ENCODE measurements at places on chromosomes 5 and 9.

- DNase-seq = no peak
Observed at GRCh38 chr5:132837868-132838267, 7.4 kb upstream of the SHROOM1 start.

- DNase-seq = no peak
Observed at GRCh38 chr9:74138182-74138581, 359.0 kb upstream of the RORB start.

DNA sequence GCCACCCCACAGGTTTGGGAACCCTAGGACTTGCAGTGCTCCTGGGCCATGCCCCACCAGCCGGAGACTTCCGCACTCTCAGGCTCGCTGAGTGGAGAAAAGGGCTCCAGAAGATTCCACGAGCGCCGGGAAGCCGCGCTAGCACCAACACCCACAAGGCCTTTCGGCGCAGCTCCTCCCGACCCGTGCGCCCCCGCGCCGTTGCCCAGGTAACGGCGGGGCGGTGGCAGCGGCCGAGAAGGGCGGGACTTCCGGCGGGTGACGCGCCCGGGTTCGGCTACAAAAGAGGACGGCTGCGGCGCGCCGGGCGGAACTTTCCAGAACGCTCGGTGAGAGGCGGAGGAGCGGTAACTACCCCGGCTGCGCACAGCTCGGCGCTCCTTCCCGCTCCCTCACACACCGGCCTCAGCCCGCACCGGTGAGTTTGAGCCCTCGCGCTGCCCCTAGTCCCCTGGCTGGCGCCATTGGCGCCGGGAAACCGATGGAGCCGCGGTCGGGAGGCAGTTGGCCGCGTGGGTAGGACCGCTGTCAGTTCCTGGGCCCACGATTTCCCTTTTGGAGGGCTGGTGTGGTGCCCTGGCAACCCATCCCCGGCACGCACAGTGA lies at the start of gene DNAJA1:
TSS of gene DNAJA1 (plus strand) at position 308 of the 606 bp plus-strand sequence. CDS start 1,212 bp downstream, outside the sequence.
- peak; percentile 94 for DNase-seq

DNA sequence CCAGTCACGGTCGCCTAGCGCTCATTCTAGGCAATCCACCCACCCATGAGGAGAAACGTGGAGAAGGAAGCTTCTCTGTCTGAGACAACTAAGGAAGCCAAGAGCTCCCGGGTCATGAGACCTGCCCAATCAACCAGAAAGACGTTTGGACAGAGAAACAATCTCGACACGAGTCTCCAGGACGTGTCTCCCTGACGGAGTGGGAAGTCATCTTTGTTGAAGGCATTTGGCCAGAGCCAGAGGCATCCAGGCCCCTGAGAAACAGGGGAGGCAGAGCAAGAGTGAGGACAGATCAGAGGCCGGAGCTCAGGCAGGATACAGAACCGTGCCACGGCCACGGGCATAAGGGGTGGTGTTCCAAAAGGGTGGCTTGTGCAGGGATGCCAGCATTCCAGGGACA lies 479.0 kb downstream of the SPATA31A7 start:
- DNase-seq = no peak

DNA sequence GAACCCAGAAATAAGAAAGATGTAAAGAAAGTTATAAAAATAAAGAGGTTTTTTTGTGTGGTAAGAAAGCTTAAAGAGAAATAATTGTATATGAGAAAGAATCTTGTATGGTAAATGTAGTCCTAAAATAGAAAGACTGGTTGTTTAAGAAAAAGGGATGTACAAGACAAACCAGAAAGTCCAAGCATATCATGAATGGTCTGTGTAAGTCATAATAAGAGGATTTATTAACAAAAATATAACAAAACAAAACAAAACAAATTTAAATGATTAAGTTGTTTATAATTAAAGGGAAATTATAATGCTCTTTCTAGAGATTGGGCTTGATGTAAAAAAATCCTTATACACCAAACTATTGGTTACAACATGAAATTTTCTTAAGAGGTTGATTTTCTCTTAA lies 590.4 kb upstream of the PTGER4 start:
- no peak for DNase-seq

GRCh38 chr9:130805510-130806326 lies 29.3 kb upstream of the ABL1 start:
- DNase-seq = no peak

- peak; percentile 80 for DNase-seq
Observed at GRCh38 chr9:95127249-95128176, 190.0 kb downstream of the FANCC start.

- DNase-seq = no peak
Observed at GRCh38 chr5:143400541-143401226, 2.8 kb downstream of the NR3C1 start.

- DNase-seq = no peak
Observed at GRCh38 chr9:76456202-76456926, 2.6 kb upstream of the GCNT1 start.

DNA sequence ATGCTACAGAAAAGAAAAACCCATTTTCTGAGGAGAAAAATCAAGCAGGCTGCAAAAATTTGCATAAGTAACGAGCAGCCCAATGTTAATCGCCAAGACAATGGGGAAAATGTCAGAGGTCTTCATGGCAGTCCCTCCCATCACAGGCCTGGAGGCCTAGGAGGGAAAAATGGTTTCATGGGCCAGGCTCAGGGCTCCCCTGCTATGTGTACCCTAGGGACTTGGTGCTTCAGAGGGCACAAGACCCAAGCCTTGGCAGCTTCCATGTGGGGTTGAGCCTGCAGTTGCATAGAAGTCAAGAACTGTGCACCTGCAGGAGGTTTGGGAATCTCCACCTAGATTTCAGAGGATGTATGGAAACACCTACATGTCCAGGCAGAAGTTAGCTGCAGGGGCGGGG lies 10.4 kb downstream of the CAAP1 start:
- DNase-seq = no peak

- no peak for DNase-seq
Observed at GRCh38 chr9:13707612-13708576, 428.4 kb upstream of the MPDZ start.

- no peak for DNase-seq
Observed at GRCh38 chr9:129075996-129076639, 4.8 kb upstream of the DOLPP1 start.

DNA sequence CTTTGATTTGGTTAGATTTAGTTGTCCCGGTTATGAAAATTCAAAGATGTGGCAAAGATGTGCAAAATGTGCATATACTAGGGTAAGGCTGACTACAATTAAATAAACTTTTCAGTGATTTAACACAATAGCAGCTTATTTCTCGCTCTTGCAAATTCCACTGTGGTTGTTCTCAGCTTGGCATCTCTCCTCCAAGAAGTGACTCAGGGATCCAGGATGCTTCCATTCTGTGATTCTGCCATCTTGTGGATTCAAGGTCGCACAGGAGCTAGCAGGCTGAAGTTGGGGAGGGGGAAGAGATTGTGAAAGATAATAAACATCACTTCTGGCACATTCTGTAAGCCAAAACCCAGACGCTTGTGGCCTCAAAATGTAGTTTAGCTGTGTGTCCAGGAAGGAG lies 60.1 kb upstream of the TGFBR1 start:
- DNase-seq = no peak

GRCh38 chr5:159003045-159004030 lies 96.4 kb downstream of the EBF1 start:
- DNase-seq = no peak

- no peak for DNase-seq
Observed at GRCh38 chr9:99071313-99072039, 33.4 kb upstream of the TGFBR1 start.

GRCh38 chr5:108760512-108760911 lies 12.8 kb downstream of the FER start:
- DNase-seq = no peak

DNA sequence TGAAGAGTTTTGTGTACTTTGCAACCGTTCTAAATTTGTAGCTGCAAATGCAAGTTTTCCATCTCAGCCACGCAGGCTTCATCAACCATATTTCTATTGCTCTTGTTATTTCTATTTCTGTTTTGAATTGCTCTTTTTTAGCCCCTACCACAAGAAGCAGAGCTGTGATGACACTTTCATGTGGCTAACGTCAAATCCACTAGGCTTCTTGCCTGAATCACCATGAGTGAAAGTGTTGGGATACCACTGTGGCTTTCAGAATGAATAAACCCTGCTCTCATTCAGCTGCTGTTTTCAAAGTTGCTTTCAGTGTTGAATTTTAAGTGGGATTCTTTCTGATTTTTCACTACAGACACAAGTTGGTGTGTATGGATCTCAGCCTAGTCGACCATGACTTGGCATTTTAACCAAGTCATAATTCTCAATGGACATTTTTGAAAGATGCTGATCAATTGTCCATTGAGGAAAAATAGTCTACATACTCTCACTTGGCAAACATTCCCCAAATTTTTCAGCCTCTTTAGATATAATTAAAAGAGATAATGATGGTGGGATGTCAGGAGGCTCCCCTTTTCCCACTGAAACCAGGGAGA lies 41.0 kb upstream of the MTAP start:
- no peak for DNase-seq

- no peak for DNase-seq
Observed at GRCh38 chr5:32074401-32074800, 99.7 kb downstream of the GOLPH3 start.

GRCh38 chr9:121261107-121261460 lies 6.9 kb upstream of the GSN start:
- DNase-seq = peak; percentile 87

- DNase-seq = no peak
Observed at GRCh38 chr9:124251204-124251603, 6.5 kb upstream of the NEK6 start.

DNA sequence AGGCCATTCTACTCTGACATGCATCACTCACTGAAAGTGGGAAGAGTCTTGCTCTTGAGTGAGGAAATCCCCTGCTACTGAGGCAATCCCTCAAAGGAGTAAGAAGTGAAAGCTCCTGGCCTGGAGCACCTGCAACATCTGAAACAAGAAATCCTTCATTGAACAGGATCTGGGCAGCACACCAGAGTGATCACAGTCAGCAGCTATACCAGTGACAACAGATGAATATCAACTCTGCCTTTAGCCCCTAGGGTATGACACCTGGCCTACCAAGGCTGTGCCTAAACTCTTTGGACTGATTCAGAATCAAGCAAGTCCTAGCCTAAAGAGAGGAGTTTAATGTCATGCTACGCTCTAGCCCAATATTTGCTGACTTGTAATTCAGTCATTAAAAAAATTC lies 156.2 kb upstream of the CCDC152 start:
- no peak for DNase-seq

DNA sequence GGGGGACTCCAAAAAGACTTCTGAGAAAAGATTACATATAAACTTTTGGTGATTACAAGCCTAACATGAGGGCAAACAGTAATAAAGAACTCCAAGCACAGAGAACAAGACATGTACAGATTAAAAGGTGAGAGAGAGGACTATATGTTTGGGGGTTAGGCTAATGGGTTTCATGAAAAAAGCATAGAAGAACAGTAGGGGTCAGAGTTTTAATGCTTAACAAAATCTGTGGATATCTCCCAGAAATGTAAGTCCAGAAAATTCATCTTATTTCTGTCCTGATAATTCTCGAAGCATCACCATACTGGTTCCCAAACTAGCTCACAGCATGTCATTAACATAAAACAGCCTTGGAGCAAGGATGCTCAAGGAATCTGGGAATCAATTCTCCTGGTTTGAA lies 137.2 kb downstream of the ARRDC3 start:
- peak; percentile 6 for DNase-seq

DNA sequence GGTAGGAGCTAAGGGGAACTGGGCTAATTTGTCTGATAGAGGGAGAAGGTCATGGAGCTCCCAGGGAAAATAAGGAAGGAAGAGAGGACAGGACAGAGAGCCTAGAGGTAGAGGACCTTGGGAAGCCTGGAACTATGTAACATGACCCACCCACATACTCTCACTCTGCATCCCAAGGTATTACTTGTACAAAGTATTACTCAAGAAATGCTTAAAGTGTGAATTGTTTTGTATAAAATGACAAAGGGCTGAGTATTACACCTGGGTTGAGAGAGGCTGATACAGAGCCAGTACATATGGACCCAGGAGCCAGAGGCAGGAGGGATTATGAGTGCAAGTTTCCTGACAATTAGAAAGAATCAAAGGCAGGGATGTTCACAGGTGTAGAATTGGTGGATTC lies 80.5 kb upstream of the ANKRD55 start:
- DNase-seq = no peak

GRCh38 chr9:135308821-135309762 lies 170.5 kb upstream of the PPP1R26 start:
- no peak for DNase-seq

- no peak for DNase-seq
Observed at GRCh38 chr9:135152614-135153334, 65.3 kb downstream of the OLFM1 start.

DNA sequence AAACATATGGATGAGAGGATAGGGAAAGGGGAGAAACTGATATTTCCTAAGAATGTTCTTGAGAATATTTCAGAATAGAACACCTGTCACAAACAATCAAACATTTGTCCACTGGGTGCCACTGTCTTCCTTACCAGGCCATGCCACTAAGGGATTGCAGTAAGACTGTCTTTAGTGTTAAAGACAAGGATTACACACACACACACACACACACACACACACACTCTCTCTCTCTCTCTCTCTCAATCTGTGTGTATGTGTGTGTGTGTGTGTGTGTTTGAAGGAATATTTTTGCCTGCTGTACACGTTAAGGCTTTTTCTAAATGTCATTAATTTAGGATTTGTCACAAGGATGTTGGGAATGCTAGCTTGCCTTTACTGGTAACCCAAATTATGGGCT lies 54.4 kb downstream of the CCDC192 start:
- peak; percentile 12 for DNase-seq

DNA sequence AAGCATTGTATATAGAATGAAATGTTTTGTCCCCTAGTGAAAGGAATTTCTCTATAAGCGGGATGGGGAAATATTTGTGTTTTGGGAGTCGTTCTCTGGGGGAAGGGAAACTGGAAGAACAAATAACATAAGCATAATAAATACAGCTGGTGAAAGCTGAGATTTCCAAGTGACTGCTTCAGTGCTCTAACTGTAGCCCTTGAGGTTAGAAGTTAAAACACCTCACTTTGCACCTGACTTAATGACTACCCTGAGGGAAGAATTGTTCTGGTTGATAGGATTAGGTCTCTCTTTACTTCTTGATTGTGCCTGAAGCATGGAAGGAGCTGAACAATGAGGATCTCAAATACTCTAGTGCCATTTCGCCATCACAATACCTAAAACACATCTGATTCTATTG lies 307.4 kb downstream of the MAN2A1 start:
- DNase-seq = no peak

DNA sequence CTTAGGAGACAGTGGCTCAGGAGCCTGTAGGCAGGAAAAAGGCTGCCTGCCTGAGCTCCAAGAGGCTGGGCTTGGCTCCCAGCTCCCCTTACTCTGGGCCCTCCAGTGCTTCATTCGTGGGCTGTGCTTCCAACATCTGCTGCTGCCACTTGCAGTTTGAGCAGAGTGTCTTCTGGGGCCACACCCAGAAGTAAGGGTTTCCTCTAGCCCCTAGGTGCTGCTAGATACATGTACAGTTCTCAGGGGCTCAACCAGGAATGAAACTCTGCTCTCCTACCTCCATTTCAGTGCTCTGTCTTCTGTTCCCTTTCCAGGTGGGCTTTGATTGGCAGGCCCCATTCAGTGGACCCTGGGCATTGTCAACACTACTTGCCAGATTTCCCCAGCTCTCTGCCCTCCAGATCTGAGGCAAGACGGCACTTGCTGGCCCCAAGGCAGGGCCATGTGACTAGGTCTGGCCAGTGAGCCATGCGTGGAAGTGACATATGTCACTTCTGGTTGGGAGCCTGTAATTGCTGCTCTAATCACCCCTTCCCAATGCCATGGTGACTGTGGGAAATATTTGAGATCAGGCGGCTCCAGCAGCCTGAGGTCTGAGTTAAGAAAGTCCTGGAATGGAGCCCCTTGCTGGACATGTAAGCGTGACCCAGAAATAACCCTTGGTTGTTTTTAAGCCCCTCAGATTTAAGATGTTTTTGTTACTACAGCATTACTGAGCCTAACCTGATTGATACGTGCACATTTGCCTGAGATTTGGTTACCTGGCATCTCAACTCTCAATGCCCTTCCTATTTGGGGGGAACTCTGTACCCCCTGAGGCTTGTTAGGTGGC lies 9.4 kb upstream of the BOD1 start:
- DNase-seq = no peak
